ENCODE measurements at places on chromosomes 6 and 20. TPM values are rescaled to one million over a fixed set of nuclear protein-coding genes. Genes with fewer than 3 reads are reported as not detected.

TOX2 gene
- polyA plus RNA-seq: 3.3 TPM

SLC13A3 gene
- polyA plus RNA-seq: not detected

TTPAL gene
- 5.8 TPM for polyA plus RNA-seq

HCRTR2 gene
- polyA plus RNA-seq: not detected

CFAP206 gene
- 0.19 TPM for polyA plus RNA-seq

LAMA2 gene
- polyA plus RNA-seq: 99.5 TPM

DUSP15 gene
- 2.8 TPM for polyA plus RNA-seq

TRDN gene
- 426 TPM for polyA plus RNA-seq

NEDD9 gene
- polyA plus RNA-seq: 31.5 TPM

METTL24 gene
- not detected for polyA plus RNA-seq

BPIFA2 gene
- not detected for polyA plus RNA-seq

IMPG1 gene
- polyA plus RNA-seq: not detected

SNX14 gene
- 96.1 TPM for polyA plus RNA-seq

ZNF451 gene
- 37.0 TPM for polyA plus RNA-seq

GTF3C6 gene
- polyA plus RNA-seq: not detected

RAMACL gene
- polyA plus RNA-seq: not detected

DNA sequence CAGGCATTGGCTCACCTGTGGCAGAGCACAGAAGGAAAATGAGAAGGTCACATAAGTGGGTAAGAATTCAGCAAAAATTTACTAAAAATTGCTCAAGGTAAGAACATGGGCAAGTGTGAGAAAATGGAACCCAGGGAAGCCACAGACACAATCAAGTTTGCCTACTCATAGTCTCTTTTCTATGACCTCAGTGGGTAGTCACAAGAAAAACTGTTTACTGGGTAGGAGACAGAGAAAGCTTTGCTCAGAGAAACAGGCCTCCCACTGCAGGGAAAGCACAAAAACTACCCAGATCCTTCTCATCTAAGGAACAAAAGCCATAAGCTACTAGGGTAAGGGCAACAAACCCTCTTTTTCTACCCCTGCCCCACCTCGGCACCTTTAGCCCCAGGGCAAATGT, 35.2 kb downstream of the FAM184A start:
- no peak for DNase-seq

GRCh38 chr20:10769700-10770099, 95.9 kb upstream of the JAG1 start:
- no peak for DNase-seq

DNA sequence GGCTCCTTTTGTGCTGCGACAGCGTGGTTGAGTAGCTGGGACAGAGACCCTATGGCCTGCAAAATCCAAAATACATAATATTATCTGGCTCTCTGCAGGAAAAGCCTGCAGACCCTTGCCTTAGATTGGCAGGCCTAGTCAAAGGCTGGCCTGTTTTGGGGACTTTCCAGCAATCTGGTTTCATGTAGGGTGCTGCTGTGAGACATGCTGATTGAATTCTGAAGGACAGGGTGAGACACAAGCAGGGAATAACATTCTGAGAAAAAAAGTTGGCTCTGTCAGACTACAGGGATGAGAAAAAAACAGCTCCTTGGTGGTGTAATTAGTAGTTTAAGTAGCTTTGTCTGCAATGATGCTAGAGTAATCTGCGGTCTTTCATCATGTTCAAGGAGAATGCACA, 402.7 kb upstream of the AGPAT4 start:
- DNase-seq: no peak

DNA sequence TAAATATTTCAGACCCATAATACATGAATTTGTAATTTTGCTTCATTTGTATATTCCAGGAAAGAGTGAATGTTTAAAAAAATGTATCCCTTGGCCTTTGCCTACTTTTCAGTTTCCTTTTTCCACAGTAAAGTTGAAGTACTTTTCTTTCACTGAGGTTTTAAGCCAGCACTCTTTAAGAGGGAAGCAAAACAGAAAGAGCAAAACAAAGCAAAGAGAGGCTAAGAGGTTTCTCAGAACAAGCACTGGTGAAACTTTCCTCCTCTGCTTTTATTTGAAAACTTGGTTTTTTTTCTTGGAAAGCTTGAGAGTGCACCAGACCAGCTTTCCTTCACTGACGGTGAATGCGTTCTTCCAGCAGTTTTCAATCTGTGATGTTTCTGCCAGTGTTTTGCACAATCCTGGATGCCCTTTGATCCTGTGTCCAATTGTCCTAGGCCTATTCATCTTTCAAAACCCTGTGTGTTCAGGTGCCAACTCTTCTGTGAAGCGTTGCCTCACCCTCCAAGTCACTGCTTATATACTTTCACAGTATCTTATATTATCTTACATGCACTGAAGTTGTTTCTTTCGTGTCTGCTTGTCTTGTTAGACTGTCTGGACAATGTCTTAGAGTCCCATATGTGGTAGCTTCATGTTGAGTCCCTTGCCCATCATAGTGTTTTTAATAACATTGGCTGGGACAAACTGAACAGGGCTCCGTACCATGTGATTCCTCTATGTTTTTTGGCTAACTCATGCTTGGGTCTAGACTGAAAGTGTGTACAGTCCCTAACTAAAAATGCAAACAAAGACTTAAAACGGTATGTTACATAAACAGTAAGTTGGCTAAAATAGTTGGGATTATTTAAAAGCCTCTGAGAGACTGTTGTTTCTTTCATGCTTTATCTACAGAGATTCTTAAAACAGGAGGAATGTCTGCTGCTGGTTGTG, 1.9 kb downstream of the RNF217 start:
- peak; percentile 34 for DNase-seq

DNA sequence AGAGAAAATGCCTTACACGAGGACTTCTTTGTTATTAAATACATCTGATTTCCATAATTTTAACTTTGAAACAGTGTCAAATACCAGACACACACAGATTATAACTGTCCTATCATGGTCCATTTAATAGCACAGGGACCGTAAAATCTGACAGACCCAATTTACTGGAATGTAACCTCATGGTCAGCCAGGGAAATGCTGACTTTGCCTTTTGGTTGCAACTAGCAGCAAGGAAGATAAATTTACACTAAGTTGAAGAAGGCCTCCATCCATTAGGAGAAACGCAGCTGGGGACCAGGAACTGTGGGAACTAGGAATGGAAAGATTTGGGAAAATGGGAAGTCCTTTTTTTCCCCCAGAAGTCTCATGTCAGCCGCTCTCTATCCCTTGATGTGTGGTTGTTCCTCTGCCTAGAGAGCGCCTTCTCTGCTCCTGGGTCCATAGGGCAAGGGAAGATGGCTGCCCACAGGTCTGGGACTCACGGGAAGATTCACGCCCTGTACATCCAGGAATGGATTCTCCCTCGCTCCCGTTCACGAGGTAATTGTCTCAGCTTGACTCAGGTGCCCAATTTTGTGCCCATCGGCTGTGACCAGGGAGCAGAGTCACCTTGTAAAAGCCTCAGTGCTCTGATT, 74.6 kb upstream of the L3MBTL3 start:
- no peak for DNase-seq

DNA sequence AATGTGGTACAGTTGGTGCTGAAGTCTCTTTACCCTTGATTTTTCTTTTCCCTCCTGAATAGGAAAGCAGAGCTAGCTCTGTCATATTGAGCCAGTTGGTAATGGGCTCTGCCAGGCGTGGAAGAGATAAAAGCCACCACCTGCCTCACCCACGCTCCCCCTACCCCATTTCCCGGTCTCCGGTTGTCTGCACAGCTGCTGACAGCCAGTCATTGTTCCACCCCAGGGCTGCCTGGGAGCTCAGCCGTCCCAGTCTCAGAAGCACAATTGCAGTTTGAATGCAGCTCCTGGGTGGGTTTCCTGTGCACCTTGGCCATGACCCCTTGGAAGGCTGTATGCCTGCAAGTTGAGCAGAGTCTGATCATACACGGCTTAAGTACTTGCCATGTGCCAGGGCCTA, 675.2 kb upstream of the FLRT3 start:
- DNase-seq: no peak

DNA sequence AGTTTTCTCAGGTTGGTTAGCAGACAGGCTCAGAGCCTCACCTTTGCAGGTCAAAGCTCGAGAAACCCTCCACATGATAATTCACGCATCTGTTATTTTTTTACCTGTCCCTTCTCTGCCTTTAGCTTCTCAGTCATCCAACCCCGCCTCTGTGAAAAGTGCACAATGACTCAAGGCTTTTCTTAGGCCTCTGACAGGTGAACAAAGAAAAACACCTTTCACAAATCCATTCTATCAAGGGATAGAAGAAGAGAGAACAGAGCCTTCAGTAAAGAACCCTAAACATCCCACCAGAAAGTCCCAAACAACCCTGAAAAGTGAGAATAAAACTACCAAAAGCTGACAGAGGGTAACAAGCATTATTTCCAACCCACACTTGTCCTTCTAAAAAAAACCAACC, 178.2 kb downstream of the GJA10 start:
- DNase-seq: no peak

GRCh38 chr20:3710011-3710466, 2.4 kb downstream of the SIGLEC1 start:
- DNase-seq: no peak

DNA sequence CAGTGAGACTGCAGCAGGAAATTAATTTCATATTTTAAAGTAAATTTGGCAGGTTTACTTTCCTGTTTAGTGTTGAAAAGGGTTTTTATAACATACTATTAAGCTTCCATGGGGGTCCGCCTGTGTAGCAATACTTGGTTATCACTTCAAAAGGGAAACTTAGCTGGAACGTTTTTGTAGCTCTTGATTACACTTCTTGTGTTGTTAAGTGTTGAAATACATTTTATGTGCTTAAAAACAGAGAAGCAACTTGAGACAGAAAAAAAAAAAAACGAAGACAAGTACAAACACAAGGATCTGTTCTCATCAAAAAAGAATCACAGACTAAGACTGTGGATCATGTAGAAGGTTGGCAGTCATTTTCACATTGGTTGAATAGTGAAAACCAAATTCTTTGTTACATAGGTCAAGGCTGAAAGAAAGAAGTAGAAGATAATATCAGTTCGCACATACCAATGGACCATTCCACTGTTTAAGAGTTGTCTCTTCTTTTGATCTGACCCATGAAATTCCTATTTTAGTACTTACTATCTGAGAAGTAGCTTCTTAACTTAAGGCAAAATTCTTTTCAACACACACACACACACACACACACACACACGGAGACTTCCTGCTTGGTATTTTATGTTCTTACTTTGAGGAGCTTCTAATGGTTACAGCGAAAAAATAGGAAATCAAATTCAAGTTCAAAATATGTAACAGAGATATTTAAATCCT, 113.9 kb upstream of the SLC35B3 start:
- no peak for DNase-seq

DNA sequence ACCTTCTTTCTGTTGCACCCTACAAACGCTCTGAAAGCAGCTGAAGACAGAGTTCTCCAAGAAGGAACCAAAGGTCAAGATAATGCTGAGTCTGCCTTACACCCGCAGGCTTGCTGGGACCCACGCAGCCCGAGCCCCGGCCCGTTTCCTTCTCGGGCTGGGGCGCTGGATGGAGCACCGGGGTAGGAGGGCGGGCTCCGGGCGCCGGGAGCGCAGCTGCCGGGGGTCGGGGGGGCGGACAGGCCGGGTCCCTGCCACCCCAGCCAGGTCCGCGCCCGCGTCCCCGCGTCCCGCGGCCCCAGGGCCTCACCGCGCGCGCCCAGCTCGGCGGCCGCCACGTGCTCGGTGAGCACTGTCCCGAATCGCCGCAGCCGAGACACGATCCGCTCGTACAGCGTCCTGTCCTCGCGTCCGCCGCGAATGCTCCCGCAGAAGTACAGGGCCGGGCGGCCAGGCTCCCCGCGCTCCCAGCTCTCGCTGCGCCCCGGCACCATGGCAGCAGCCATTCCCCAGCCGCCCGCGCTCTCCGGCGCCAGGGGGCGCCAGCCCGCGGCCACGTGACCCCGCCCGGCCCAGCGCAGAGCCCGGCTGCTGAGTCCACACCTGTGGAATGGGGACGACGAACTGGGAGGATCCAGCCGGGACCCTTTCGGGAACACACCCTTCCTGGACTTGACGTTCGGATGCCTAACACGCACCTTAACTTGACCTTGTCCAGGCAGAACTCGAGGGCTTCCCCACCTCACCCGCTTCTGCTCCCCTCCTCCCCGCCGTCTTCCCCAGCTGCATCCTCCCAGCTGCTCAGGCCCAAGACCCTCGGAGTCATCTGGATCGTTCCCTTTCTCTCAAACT, at the start of gene DNPH1:
Gene DNPH1, minus strand, starts transcription at position 531 of the 852 bp plus-strand sequence. Its CDS starts 25 bp downstream, at position 506.
- DNase-seq: peak; percentile 70

GRCh38 chr20:53037621-53038020, 65.5 kb downstream of the TSHZ2 start:
- no peak for DNase-seq

DNA sequence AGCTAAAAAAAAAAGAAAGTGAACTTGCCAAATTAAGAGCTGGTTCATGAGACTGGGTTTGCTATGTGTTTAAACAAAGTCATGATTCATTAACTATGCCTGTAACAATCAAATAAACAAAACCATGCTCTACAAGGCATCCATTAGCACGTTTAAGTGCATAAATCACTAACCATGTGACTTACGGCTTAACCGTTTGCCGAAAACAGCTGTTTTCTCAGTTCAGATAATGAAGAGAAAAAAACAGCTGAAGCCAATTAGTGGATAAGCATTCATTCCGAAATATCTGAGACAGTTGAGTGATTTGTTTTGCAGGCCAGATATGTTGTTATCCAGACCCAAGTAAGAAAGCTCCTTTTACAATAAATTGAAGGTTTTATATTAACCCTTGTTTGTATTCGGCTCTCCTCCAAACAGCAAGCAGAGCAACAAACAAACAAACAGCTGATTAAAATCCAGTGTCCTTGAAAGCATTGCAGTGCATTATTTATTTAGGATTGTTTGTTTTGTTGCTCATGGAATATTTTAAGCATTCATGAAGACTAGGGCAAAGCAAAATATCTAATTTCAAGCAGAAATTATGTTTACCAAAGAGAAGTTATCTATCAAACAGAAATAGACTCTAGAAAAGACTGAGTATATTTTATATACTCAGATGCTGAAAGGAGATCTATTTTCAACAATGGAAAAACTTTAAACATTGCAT, 343.5 kb downstream of the RFPL4B start:
- DNase-seq: peak; percentile 62

GRCh38 chr20:63100174-63100925, 93.6 kb upstream of the BHLHE23 start:
- no peak for DNase-seq

DNA sequence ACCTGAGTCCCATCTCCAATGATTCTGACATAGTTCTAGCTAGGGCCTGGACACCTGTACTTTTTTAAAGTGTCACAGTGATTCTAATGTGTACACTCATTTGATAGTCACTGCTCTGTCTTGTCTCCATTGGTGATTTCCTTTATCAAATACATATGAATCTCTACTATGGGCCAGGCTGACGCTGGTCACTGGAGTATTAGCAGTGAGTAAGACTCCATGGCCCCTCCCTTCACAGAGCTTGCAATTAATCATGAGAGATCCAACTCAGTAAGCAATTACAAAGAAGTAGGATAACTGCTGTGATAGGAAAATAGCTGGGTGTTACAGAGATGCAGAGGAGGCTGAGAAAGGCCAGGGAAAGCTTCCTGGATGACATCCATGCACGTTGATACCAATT, 19.3 kb upstream of the SASH1 start:
- DNase-seq: no peak

DNA sequence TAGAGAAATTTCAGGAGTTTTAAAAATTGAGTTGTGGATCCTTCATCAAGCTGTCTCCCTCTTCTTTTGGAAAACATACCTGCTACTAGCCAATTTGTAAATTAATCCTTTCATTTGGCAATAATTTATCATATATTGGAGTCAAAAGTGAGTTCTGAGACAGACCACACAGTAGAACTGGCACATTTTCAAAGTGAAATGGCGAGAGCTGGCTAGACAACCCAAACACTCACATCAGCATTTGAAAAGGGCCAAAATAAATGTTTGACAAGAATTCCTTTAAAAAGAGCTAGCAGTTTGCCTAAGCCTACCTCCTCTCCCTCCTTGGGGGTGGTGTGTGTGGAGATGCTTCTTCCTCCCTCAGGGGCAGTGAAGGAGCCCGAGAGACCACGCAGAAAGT, 47.9 kb upstream of the KCNK16 start:
- DNase-seq: no peak

All from muscle of arm (tissue), 14 donors.